Effector CD4-positive, alpha-beta T cell (primary cell): ENCODE measurements at places on chromosomes 1 and 21.
A peak's percentile ranks its signal among the peaks of the same experiment; 100 is the strongest.

- DNase-seq = no peak
Measured at GRCh38 chr1:80633947-80634706, 1166.6 kb upstream of the ADGRL2 start.

- no peak for DNase-seq
Measured at GRCh38 chr1:25531082-25531461, 12.3 kb upstream of the LDLRAP1 start.

DNA sequence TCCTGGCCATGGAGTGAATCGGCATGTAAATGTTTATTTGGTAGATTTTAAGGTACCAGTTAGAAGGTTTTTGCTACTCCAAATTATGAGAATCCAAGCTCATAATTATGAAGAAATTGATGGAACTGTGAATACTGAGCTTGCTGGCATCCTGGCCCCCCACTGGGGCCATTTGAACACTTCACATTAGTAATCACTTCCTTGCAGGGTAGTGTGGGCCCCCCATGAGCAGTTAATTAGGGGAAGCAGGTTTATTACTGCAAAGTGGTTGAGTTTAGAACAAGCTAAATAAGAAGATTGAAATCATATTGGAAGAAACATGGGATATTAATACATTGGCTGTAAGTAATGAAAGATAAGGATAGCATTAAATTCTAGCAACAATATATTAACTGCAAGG lies 86.7 kb downstream of the S1PR1 start:
- no peak for DNase-seq

DNA sequence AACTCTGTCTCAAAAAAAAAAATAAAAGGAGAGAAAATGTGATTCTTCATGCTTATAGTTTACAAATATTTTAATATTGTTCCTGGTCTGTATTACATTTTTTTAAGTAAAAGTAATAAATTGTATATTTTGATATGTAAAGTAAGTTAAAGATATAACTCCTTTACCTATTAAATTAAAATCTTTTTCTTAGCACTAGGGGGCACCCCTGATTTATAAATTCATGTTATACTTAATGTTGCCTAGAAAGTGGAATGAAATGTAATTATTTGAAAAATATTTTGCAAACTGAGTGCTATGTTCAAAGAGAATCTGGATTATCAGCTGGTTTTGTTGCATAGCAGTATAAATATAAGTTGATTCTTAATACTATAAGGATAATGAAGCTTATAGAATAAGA lies 49.2 kb downstream of the RALGPS2 start:
- no peak for DNase-seq

DNA sequence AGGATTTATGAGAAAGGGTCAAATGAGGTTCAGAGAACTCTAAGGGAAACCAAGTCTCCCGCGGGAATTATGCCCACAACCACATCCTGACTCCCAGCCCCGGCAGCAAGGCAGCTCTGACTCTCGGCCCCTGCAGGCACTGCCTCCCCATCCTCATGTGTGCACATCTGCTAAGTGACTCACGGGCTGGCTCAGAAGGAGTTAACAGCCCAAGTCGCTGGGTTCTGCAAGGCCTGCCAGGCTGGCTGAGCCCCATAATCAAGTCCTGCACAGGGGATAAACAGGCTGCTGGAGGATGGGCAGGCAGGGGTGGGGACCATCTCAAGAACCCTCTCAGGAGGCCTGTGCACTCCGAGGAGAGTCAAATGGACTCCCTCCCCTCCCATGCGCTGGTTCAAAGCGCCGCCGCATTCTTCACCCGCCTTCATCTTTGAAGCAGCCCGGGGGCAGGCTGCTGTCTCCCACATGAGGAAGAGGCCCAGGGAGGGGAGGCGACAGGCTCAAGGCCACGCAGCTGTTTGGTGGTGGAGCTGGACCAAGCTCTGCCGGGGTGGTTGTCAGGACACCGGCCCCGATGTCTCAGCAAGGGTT lies 344.3 kb downstream of the MATN1 start:
- no peak for DNase-seq

DNA sequence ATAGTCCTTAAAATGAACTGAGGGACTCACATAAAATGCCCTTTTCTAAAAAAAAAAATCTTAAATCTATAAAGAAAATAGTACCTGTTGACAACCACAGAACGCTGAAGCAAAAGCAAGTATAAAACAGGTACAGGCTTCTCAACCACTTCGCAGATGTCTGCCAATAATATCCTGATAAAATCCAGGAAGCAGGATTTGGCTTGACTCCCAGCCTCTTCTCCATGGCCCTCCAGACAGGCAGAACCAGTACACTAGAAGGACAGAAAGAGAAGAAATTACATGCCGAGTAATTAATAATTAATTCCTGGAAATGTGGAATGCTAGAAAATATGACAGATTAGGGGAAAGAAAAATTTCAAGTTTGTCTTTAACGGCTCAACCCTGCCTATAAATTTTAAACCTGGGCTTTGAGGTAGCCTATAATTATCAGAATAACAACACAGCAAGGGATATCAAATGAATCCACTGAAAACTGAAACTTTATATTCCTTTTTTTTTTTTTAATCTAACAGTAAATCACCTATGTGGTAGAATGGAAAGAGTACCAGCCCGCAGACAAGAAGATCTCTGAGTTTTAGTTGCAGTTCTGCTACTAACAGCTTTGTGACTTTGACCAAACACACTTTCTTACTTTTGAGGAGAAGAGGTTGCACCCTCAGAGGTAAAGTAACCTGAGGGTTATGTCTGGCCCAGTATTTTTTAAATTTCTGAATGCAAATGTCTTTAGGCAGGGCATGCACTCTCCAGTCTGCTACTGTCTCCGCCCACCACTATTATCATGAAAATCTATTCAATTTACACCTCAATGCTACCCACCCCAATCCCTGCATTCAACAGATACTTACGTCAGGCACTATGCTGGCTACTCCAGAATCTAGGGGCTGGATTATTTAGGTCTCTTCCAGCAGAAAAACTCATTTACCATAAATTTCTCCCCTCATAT lies 2.7 kb downstream of the KIAA0319L start:
- DNase-seq = no peak

GRCh38 chr1:94955767-94956632 lies 29.1 kb upstream of the CNN3 start:
- DNase-seq = no peak

DNA sequence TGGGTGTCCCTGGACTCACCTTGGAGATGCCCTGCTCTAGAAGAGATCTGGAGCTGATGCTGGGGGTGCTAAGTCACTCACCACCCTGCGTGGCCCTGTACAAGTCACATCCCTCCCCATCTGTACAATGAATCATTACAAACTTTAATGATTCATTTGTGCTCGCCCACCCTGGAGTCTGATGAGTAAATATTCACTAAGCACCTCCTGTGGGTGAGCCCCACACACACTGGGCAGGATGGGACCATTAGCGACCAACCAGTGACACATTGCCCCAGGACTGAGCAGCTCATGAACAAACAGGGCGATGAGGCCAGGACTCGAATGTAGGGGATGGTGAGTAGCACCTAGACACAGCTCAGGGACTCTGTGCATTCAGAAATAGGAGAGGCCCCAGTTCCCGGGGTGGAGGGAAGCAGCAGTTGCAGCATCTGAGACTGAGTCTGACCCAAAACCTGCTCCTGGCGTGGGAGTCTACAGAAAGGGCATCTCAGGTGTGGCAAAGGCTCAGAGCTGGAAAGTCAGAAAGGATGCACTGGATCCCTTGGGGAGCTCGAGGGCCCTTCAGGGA lies 18.1 kb upstream of the PDZK1IP1 start:
- DNase-seq = no peak

DNA sequence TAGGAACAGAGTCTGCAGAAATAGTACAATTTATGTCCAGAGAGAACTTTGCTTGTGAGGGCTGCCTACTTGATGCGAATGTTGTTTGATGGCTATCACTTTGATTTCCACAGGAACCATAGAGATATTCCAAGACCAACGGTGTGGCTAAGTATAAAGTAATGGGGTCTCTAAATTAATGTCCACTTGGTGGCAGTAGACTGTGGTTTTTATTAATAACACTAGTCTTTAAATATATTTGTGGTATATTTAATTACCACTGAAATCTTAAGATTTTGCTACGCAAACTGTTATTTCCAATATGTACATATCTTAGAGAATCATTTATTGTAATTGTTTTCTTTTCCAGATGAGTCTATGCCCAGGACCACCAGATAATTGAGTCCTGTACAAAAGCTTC lies 647.9 kb downstream of the PLA2G4A start:
- no peak for DNase-seq

GRCh38 chr1:30764939-30765555 lies 7.5 kb upstream of the LAPTM5 start:
- DNase-seq = no peak

DNA sequence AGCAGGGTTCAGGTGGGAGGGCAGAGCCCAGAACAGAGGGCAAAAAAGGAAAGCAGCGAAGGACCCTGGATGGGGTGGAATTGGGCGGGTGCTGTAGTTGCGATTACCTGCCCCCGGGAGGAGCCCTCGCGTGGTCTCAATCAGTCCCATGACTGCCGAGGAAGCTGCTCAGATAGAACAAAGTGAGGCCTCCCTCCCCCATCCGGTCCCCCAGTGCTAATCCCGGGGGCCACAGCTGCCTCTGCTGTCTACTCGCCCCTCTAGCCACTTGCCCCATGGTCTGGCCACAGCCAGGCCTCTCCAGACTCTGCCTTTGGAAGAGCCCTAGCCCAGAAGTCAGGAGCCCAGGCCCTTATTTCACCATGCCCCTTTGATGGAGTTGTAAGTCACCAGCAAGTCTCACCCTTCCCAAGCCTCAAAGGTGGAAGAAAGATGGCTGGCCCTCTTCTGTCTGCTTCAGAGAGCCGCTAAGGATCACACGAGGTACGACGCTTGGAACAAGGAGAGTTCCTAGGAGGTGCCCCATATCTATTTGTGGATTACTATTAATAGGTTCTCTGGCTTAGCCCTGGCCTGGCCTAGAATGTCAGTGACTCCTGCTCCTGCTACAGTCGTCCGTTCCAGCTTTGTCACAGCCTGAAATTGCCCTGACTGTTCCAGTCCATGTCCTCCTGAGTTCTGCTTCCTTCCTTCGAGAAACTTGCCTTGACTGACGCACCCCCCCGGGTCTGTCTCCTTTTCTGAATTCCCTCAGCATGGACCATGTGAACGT lies 16.4 kb downstream of the ECHDC2 start:
- DNase-seq = no peak

GRCh38 chr1:56444960-56445646 lies 134.3 kb downstream of the PLPP3 start:
- no peak for DNase-seq

GRCh38 chr1:109573785-109574184 lies 25.4 kb downstream of the GNAI3 start:
- DNase-seq = no peak

DNA sequence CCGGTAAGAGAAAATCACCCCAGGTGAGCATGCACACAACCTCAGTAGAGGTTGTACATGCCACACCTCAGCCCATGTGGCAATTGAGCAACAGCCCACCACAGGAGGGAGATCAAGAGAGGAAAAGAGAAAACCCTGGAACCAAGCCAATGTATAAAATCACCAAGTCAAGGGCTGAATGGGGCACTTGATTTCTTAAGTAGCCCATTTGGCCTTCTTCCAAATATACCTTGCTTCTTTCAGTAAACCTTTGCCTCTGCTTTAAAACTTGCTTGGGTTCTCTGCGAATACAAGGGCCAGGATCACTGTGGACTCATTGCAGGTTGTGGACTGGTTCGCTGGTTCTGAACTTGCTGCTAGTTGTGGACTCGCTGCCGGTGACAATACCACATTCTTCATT lies 1814.0 kb downstream of the PLA2G4A start:
- no peak for DNase-seq

- no peak for DNase-seq
Measured at GRCh38 chr21:41801321-41802197, 34.7 kb upstream of the RIPK4 start.

DNA sequence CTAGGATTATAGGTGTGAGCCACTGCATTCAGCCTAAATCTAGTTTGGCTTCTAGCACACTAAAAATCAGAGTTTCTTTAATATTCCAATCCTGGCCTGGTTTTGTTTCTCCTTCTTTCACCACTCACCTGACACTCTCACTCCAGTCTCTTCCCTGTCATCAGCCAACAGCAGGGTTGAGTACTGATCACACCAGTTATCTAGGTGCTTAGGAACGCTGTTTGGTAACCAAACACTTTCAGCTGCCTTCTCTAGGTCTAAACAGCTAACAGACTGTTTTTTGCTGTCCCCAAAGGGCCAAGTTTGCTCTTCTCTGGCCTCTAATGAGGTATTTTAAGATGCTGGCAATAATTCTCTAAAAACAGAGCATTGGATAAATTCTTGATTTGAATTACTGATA lies 17.7 kb upstream of the FRRS1 start:
- no peak for DNase-seq

GRCh38 chr1:55259911-55260609 lies 44.9 kb upstream of the USP24 start:
- no peak for DNase-seq

DNA sequence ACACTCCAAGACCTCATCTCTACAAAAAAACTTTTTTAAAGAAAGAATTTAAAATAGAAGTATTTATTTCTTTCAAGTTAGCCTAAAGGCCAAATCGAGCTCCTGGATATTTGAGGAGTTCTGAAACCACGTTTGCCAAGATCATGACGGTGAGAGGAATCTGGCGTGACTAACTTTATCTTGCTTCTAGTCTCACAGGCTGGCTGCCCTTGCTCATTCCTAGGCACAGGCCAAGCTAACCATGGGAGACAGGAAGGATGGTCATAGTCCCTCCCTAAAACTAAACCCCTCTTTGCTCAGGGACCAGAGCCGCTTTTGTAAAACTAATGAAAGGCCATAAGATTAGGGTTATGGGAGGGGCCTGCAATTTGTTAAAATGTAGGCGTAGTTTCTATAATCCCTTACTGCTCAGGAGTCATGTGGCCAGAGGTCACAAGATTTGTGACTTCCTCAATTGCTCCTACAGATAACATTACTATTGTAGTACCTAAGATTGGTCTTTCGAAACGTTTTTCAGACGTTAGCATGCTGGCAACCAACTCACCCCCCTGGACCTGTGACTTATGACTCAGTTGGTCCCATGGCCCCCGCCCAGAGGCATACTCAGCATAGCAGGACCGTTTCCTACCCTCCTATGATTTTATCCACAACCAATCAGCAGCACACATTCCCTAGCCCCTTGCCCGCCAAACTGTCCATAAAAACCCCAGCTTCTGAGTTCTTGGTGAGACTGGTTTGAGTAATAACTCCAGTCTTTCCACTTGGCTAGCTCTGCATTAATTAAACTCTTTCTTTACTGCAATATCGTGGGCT lies 425.0 kb downstream of the SMYD3 start:
- DNase-seq = no peak

- DNase-seq = no peak
Measured at GRCh38 chr21:26447932-26448475, 125.1 kb downstream of the CYYR1 start.

GRCh38 chr1:119771016-119771415 lies 2.3 kb upstream of the HMGCS2 start:
- DNase-seq = no peak

- DNase-seq = peak; percentile 9
Measured at GRCh38 chr1:67429011-67429527, 1.1 kb downstream of the SERBP1 start.

GRCh38 chr1:7418442-7419080 lies 352.5 kb upstream of the VAMP3 start:
- no peak for DNase-seq
